Effector memory CD4-positive, alpha-beta T cell (primary cell): ENCODE measurements at places on chromosomes 3 and 15.

- no peaks in the 10 kb centered on the region for H3K27me3 ChIP-seq
- H3K4me3 ChIP-seq: no peak overlapping the region
- H3K36me3 ChIP-seq: no peaks in the 10 kb centered on the region
- H3K27ac ChIP-seq: no peak overlapping the region
- no peaks in the 10 kb centered on the region for H3K4me1 ChIP-seq
Measured at GRCh38 chr3:44412365-44412764, 65.1 kb downstream of the ZNF445 start.

- H3K36me3 ChIP-seq: no peaks in the 10 kb centered on the region
- DNase-seq: no peak
- no peak overlapping the region for H3K4me3 ChIP-seq
- no peaks in the 10 kb centered on the region for H3K4me1 ChIP-seq
- H3K27me3 ChIP-seq: no peaks in the 10 kb centered on the region
- H3K27ac ChIP-seq: no peak overlapping the region
Measured at GRCh38 chr3:29468187-29468586, 187.3 kb downstream of the RBMS3 start.

DNA sequence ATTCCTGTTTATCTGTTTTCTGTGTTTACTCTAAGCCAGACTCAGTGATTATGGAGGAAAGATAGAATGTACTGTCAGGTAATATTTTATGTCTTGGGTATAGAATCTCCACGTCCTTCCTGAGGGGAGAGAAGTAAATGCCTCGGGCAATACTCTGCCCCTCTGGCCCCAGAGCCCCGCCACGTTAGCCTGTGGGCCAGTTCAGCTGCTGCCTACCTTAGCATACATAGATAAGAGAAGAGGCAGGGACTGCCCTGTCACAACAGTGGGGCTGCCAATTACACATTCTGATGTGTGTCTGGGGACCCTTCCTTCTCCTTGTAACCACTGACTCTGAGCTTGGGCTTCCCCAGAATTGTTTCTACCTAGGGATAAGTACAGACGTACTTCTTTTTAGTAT, 347.7 kb upstream of the ATP11B start:
- H3K4me1 ChIP-seq: no peaks in the 10 kb centered on the region
- DNase-seq: no peak
- H3K4me3 ChIP-seq: no peak overlapping the region

- no peak overlapping the region for H3K27ac ChIP-seq
- no peaks in the 10 kb centered on the region for H3K36me3 ChIP-seq
- no peak for DNase-seq
- no peaks in the 10 kb centered on the region for H3K4me1 ChIP-seq
- H3K27me3 ChIP-seq: no peaks in the 10 kb centered on the region
- H3K4me3 ChIP-seq: no peak overlapping the region
Measured at GRCh38 chr3:142915636-142916035, 26.8 kb upstream of the PCOLCE2 start.

- H3K27ac ChIP-seq: no peak overlapping the region
- no peak for DNase-seq
- H3K4me3 ChIP-seq: no peak overlapping the region
- no peaks in the 10 kb centered on the region for H3K36me3 ChIP-seq
- H3K27me3 ChIP-seq: no peaks in the 10 kb centered on the region
- no peaks in the 10 kb centered on the region for H3K4me1 ChIP-seq
Measured at GRCh38 chr3:167772992-167773391, 37.5 kb downstream of the SERPINI1 start.

DNA sequence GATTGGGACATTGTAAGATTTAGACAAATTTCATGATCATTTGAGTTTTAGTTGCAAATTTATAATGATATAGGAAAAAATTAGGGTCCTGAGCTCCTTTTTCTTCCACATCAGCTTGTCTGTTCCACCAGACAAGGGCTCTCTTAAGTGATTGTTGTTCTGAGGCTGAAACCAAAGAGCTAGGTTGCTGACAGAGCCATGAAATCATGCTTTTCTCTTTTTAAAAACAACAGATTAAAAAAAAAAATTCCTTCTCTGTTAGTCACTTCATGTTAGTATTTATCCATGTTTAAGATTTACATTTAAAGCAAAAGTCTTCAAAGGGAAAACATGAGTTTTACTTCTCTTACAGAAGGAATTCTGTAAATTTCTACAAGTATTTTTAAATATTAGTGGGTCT, 56.8 kb downstream of the ATP2C1 start:
- no peaks in the 10 kb centered on the region for H3K27me3 ChIP-seq
- no peaks in the 10 kb centered on the region for H3K4me1 ChIP-seq
- H3K27ac ChIP-seq: no peak overlapping the region
- H3K36me3 ChIP-seq: peaks cover 48% of the 10 kb centered on the region

- H3K4me3 ChIP-seq: peak overlapping the region; percentile 95
- no peak overlapping the region for H3K27ac ChIP-seq
- no peaks in the 10 kb centered on the region for H3K36me3 ChIP-seq
- H3K4me1 ChIP-seq: peaks cover 42% of the 10 kb centered on the region
- no peak for DNase-seq
Measured at GRCh38 chr3:15330031-15330596, 2.3 kb downstream of the SH3BP5 start.

DNA sequence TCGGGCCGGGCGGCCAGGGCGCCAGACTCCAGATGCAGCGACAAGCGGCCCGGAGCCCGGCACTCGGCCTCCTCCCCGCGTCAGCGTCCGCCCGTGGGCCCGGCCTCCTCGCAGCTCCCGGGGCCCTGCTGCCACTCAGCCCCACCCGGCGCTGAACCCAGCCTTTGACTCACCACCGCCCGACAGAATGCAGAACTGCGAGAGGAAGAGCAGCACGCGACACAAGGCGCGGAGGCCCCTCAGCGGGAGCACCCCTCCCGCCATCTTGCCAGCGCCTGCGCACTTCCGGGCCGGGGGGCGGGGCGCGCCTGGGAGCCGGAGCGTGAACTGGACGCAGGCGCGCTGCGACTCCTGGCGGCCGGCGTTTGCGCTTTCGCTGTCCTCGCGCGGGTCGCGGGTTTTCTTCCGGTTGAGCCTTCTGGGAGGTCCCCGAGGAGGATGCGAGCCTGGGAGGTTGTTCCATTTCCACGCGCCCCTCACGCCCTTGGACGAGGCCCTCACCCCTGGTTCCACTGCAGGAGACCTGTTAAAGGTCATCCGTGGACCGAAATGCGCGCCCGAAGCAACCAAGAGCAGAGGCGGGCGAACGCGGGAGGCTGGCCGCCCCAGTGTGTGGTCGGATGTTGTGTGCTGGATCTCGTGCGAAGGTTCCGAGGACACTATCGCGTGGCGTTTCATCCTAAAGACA, at the start of gene TM2D3:
TSS of gene TM2D3 (minus strand) at position 284 of the 688 bp plus-strand sequence. CDS start at position 264, 20 bp downstream.
- peaks cover 15% of the 10 kb centered on the region for H3K4me1 ChIP-seq
- H3K27ac ChIP-seq: peak within 1 kb of the TSS; percentile 93
- peaks cover 27% of the 10 kb centered on the region for H3K36me3 ChIP-seq
- peak; percentile 90 for DNase-seq
- peak within 1 kb of the TSS; percentile 79 for H3K4me3 ChIP-seq
- H3K27me3 ChIP-seq: no peaks in the 10 kb centered on the region

DNA sequence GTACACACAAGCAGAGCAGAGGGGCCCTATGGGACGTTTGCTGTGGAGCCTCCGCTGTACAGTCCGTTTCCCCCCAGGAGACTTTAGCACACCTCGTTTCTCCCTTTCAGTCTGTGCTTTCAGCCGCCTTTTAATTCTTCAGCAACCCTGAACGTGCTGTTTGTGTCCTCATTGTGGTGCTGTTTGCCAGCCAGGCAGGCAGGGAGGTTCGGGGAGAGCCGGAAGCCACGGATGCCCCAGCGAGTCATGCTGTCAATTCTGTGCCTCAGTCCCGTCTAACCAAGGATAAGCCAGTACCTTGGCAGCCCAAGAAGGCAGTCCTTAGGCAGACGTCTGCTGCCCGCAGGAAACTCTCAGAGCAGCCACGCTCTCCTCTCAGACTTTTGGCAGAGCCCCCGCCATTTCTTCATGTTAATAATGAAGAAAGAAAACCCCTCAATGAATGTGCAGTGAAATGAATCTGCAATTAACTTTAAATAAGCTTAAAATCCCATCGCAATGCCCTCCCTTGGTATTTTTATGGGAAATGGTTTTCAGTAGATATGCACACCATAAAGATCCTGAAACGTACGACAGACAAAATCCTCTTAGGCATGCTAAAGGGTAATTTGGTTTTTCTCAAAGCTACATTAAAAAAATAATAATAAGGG, 158.6 kb downstream of the UACA start:
- H3K4me3 ChIP-seq: no peak overlapping the region
- no peak overlapping the region for H3K27ac ChIP-seq
- DNase-seq: no peak
- no peaks in the 10 kb centered on the region for H3K4me1 ChIP-seq

- peaks cover 4% of the 10 kb centered on the region for H3K4me1 ChIP-seq
- H3K27ac ChIP-seq: no peak overlapping the region
- H3K4me3 ChIP-seq: no peak overlapping the region
- no peaks in the 10 kb centered on the region for H3K36me3 ChIP-seq
- H3K27me3 ChIP-seq: no peaks in the 10 kb centered on the region
Measured at GRCh38 chr3:111236836-111237713, 165.5 kb downstream of the NECTIN3 start.

DNA sequence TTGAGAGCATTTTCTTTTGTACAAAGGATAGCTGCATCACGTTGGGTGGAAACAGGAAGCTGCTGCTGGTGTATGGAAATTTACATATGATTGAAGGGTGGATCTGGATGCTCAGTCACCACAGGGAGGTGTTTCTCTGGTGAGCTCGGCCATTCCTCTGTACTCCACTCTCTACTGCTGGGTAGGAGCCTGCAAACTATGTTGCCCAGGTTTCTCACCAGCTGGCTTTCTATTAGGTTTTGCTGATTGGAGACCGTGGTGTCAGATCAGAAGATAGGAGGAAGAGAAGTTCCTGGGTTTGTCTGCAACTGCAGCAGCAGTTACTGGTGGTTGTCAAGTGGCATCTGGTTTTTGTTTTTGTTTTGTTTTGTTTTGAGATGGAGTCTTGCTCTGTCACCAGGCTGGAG, 61.7 kb downstream of the TAMM41 start:
- peaks cover 6% of the 10 kb centered on the region for H3K4me1 ChIP-seq
- H3K36me3 ChIP-seq: peaks cover 28% of the 10 kb centered on the region
- no peaks in the 10 kb centered on the region for H3K27me3 ChIP-seq
- no peak overlapping the region for H3K27ac ChIP-seq
- no peak for DNase-seq
- no peak overlapping the region for H3K4me3 ChIP-seq

DNA sequence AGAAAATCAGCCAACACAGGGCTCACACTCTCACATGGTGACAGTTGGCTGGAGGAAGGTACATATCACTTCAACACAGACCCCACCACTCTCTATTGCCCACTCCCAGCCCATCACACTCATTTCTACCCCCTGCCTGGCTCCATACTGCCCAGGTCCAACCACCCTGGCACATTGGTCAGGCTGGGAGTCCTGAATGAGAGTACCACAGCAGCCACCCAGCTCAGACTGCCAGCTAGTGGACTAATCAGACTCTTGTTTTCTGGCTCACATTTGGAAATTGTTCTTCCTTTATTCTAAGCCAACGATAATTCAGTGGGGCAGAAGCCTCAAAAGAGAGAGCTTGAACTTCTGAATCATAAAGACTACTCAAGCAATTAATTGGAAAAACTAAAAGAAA, 20.0 kb downstream of the MRPL46 start:
- no peak for DNase-seq
- no peaks in the 10 kb centered on the region for H3K27me3 ChIP-seq
- no peak overlapping the region for H3K4me3 ChIP-seq
- H3K36me3 ChIP-seq: no peaks in the 10 kb centered on the region
- H3K4me1 ChIP-seq: no peaks in the 10 kb centered on the region
- H3K27ac ChIP-seq: no peak overlapping the region

- no peaks in the 10 kb centered on the region for H3K27me3 ChIP-seq
- H3K36me3 ChIP-seq: no peaks in the 10 kb centered on the region
- H3K4me3 ChIP-seq: no peak overlapping the region
- no peak overlapping the region for H3K27ac ChIP-seq
- no peaks in the 10 kb centered on the region for H3K4me1 ChIP-seq
- DNase-seq: no peak
Measured at GRCh38 chr3:43055393-43055792, 50.5 kb downstream of the POMGNT2 start.

- H3K27ac ChIP-seq: no peak overlapping the region
- no peak for DNase-seq
- no peak overlapping the region for H3K4me3 ChIP-seq
- H3K36me3 ChIP-seq: no peaks in the 10 kb centered on the region
- H3K4me1 ChIP-seq: no peaks in the 10 kb centered on the region
Measured at GRCh38 chr3:77038468-77038929, 1.4 kb upstream of the ROBO2 start.

DNA sequence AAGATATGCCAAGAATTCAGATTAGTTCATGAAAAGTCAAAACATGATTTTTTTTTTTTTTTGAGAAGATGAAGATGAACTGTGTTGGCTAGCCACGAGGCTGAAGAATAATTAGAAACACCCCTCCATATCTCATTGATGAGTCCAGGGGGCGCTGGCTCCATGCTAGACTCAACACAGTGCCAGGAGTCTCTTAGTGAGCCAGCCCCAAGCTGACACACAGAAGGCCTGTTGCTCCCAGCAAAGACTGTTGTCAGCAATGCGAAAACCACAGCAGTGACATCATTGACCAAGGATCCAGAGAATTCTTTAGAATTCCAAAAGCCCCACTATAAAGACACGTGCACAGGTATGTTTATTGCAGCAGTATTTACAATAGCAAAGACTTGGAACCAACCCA, 185.2 kb downstream of the ANXA2 start:
- H3K4me3 ChIP-seq: no peak overlapping the region
- no peaks in the 10 kb centered on the region for H3K27me3 ChIP-seq
- H3K27ac ChIP-seq: no peak overlapping the region

GRCh38 chr3:63450634-63451363, 172.7 kb downstream of the SYNPR start:
- H3K4me1 ChIP-seq: no peaks in the 10 kb centered on the region
- no peaks in the 10 kb centered on the region for H3K36me3 ChIP-seq
- H3K27ac ChIP-seq: no peak overlapping the region
- no peaks in the 10 kb centered on the region for H3K27me3 ChIP-seq
- H3K4me3 ChIP-seq: no peak overlapping the region
- no peak for DNase-seq

GRCh38 chr3:58353722-58354553, 21.2 kb downstream of the PXK start:
- H3K27me3 ChIP-seq: no peaks in the 10 kb centered on the region
- no peak overlapping the region for H3K27ac ChIP-seq

GRCh38 chr3:8494327-8494726, 7.3 kb upstream of the LMCD1 start:
- H3K27me3 ChIP-seq: no peaks in the 10 kb centered on the region
- no peak for DNase-seq
- no peak overlapping the region for H3K27ac ChIP-seq
- H3K36me3 ChIP-seq: no peaks in the 10 kb centered on the region
- H3K4me1 ChIP-seq: no peaks in the 10 kb centered on the region

- H3K4me3 ChIP-seq: no peak overlapping the region
- DNase-seq: no peak
- no peak overlapping the region for H3K27ac ChIP-seq
- H3K4me1 ChIP-seq: no peaks in the 10 kb centered on the region
- peaks cover 11% of the 10 kb centered on the region for H3K36me3 ChIP-seq
- no peaks in the 10 kb centered on the region for H3K27me3 ChIP-seq
Measured at GRCh38 chr3:33505027-33505426, 64.8 kb upstream of the UBP1 start.

DNA sequence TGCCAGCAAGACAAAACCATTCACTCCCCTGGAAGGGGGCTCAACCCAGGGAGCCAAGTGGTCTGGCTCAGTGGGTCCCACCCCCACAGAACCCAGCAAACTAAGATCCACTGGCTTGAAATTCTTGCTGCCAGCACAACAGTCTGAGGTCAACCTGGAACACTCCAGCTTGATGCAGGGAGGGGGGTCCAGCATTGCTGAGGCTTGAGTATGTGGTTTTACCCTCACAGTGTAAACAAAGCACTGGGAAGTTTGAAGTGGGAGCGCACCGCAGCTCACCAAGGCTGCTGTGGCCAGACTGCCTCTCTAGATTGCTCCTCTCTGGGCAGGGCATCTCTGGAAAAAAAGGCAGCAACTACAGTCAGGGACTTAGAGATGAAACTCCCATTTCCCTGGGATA, 81.7 kb downstream of the MSL2 start:
- no peak overlapping the region for H3K4me3 ChIP-seq
- H3K27ac ChIP-seq: no peak overlapping the region
- no peak for DNase-seq
